ENCODE measurements at places on chromosomes 11 and 22.
A peak's percentile ranks its signal among the peaks of the same experiment; 100 is the strongest.

- no peak for DNase-seq
Measured at GRCh38 chr11:30573951-30574350, 12.2 kb downstream of the MPPED2 start.

- no peak for DNase-seq
Measured at GRCh38 chr11:1771273-1771672, 7.5 kb upstream of the CTSD start.

DNA sequence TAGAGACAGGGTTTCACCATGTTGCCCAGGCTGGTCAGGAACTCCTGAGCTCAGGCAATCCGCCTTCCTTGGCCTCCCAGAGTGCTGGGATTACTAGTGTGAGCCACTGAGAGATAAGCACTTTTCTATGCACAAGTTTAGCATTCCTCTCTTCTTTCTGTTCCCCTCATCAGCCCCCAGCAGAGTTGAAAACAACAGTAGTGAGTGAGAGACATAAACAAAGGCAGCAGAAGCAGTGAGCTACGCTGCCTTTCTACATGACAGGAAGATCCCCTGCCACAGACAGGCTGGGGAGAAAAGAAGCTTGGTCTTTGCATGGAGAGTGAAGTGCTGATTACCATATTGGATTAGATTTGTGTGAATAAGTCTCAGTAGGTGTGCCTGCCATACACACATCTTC, 392.0 kb upstream of the KIRREL3 start:
- no peak for DNase-seq

DNA sequence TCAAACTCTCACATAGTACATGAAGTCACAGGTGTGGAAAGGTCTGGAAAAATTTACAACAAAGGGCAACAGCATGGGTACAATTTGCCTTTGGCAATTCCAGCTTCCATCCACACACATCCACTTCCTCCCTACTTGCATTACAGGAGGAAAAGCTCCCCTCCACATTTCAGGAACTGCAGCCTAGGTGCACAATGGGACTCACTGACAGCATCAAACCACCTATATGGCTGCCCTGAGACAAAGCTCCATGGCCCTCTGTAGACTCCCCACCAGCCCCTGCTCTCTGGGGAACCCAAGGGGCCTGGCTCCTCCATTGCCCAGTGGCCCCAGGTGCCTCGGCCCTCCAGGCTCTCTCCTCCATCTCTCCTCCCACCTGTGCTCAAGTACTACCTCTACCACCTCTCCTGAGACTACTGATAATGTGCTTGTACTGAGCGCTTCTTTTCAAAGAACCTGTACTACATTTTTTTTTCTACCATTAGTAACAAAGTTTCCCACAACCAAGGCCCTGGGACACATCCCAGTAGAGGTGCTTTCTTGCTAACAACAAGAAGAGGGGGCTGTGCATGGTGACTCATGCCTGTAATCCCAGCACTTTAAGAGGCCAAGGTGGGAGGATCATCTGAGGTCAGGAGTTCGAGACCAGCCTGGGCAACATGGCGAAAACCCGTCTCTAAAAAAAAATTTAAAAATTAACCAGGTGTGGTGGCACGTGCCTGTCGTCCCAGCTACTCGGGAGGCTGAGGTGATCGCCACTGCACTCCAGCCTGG, 4.9 kb downstream of the YPEL1 start:
- DNase-seq: no peak

DNA sequence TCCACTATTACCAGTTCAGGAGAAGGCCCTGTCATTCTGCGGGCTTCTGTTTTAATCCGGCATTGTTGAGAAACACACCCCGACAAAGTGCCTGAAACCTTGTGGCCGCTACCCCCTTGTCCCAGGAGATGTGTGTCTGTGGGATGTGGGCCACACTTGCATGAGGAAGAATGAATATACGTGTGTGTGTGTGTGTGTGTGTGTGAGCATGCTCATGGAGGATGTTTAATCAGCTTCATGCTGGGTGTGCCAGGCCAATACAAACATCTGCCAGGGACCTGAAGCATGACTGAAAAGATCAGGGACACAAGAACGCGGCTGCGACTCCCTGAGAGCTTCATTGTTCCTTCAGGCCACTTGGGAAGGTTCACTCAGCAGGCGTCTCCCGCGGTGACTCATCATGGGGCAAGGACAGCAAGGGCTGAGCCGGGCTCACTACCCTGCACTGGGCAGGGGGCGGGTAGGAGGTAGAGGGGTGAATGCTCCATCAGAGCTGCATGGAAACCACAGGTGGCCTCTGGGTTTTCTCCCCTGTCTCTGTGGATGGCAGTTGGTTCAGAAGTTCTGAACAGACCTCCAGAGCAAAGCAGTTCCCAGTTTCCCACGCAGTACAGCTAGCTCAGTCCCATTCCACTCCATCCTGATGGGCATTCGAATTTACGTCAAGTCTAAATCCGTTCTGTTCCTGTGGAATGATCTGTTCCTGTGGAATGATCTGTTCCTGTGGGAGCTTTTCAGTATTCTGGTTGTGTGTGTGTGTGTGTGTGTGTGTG, 7.0 kb upstream of the MALAT1 start:
- DNase-seq: peak; percentile 88

DNA sequence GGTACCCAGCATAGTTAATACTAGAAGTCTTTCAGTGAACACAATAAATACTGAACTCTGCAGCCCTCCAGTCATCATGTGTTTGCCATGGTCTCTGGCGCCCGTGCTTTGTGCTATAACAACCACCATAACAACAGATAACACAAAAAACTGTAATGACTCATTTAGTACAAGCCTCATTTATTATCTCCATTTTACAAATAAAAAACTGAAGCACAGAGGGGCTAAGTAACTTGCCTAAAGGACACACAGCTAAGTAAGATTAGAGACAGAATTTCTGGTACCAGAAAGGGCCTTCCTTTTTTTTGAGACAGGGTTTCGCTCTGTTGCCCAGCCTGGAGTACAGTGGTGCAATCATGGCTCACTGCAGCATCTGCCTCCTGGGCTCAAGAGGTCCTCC, 19.5 kb downstream of the RBFOX2 start:
- no peak for DNase-seq

- no peak for DNase-seq
Measured at GRCh38 chr11:2458321-2458720, 13.5 kb downstream of the KCNQ1 start.

DNA sequence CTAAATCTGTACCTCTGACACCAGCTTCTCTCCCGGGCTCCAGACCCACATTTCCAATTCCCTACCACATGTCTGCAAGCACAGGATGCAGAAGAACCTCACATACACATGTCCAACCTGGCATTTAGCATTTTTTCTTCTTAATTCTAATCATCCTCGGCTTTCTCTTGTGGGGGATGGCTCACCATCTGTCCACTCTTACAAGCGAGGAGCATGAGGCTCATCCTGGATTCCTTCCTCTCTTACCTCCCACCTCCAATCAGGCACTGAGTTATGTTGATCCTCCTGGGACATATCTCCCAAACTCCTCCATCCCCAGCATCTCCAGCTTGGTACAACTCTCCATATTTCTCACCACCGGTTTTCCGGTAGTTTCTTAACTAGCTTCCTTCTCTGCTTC, 149.8 kb upstream of the LARGE1 start:
- DNase-seq: no peak

DNA sequence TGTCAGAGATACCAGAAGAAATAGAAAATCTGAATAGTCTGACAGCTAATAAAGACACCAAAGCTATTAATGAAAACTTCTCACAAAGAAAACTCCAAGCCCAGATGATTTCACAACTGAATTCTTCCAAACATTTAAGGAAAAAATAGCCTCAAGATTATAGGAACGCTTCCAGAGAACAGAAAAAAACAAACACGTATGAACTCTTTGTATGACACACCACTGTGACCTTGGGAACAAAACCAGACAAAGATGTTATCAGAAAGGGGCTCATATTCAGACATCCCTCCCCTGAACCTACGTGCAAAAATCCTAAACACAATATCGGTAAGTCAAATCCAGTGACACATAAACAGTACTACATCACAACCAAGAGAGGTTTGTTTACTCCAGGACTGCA, 23.5 kb downstream of the CERK start:
- DNase-seq: no peak

DNA sequence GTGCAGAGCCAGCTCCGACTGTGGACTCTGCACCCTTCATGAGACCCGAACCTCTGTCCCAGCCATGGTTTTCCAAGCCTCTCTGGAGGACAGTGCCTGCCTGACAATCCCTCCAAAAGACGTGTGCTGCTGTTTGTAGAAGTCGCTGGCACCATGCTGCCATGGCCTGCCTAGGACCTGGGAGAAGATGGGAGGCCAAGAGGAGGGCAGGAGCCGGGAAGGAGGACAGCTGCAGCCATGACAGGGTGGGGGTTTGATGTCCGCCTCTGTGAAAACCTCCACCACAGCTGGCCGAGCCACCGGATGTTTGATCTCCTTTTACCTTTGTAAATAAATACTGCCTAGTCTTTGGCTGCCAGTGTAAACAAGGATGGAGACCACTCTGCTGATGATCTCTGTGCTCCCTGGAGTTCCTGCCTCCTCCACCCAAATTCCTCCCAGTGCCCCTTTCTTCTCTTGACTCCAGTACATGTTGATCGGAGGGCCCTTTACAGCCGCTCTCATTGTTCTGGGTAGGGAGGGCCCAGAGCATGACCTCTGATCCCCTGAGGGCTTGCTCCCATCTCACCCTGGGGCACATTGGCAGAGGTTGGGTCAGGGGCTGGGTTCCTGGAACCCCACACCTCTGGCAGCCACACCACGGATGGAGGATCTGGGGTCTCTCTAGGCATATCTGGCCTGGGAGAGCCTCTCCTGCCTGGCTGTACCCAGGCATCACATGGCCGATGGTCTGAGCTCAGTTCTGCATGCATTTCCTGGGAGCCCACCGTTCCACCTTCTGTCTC, 66.9 kb downstream of the BCR start:
- no peak for DNase-seq

DNA sequence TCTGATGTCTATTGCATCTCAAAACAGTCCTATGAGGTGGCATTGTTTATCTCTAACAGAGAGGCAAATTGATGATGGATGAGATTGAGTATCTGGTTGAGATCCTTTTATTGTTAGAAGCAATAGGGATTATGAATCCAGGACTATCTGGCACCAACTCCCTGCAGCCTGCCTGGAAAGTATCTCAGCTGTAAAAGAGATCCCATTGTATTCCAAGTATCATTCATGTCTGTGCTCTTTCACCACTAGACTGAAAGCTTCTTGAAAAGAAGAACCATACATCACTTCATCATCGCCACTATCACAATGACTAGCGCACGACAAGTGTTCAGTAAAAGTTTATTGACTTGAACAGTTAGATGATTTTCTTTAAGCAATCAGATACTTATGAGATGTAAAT, 41.9 kb upstream of the PCF11 start:
- DNase-seq: no peak

DNA sequence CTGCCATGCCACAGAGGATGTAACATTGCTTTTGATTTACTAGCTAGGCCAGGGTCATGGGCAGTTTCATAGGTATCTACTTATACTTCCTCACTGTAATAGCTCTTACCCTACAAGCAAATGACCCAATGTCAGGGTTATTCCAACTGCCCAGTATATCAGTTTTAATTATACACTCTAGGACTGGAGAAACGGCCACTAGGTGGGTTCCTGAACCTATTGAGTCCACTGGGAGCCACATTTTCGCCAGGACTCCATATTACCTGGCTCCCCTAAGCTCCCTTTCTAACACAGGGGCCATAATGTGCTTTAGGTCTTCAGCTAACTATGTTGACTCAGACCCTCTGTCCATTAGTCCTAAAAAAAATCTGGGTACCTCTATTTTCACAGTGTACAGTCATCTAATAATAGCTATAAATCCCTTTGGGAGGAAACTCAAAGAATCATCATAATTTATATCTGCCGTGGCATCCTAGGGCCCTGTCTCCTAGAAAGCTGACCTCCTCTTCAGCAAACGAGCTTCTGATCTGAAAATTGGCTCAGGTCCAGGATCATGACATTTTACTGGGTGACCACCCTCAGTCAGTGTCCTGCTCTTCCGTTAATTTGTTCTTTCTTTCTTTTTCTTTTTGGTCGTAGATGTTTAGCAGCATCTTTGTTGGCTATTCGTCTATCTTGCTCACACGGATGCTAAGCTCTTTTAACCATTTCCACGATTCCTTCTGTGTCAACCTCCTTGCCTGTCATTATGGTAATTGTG, 244.3 kb downstream of the FAM76B start:
- no peak for DNase-seq

- no peak for DNase-seq
Measured at GRCh38 chr22:38284042-38284402, 11.2 kb upstream of the TMEM184B start.

- DNase-seq: no peak
Measured at GRCh38 chr11:43053638-43054412, 258.0 kb upstream of the API5 start.

GRCh38 chr11:111379602-111380136, 594 bp upstream of the POU2AF1 start:
- no peak for DNase-seq

DNA sequence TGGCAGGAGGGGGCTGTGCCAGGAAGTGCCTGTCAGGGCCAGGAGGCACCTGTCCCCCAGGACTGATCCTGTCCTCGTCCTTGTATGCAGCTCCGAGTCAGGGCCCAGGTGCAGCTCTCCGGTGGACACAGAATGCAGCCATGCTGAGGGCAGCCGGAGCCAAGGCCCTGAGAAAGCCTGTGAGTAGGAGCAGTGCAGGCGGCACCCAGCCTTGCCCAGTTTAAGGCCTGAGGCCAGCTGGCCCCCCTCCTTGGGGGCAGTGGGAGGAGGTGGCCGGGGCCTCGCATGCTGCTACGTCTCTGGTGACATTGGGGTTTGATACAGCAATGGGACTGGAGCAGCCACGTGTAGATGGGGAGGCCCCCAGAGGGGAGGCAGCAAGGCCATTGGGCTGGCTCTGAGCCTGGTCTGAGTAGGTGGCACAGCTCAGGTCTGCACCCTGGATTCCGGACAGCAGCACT, 34.9 kb downstream of the SBF1 start:
- no peak for DNase-seq

DNA sequence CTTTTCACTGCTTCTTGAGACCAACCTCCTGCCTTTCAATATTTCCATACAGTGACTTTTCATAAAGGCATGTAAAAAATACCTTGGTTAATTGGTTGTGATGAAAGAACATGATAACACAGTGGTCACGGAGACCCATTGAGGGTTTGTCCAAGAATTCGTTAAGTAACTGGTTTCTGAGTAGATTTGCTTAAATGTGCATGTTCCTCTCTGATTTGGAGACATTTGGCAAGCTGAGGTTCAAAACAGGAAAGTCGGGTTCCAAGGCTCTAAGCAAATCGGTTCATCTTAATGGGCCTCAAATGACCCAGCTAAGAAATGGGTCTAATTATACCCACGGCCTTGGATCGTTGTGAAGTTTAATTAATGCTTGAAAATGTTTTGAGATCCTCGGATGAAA, 36.9 kb upstream of the CCND1 start:
- DNase-seq: no peak

DNA sequence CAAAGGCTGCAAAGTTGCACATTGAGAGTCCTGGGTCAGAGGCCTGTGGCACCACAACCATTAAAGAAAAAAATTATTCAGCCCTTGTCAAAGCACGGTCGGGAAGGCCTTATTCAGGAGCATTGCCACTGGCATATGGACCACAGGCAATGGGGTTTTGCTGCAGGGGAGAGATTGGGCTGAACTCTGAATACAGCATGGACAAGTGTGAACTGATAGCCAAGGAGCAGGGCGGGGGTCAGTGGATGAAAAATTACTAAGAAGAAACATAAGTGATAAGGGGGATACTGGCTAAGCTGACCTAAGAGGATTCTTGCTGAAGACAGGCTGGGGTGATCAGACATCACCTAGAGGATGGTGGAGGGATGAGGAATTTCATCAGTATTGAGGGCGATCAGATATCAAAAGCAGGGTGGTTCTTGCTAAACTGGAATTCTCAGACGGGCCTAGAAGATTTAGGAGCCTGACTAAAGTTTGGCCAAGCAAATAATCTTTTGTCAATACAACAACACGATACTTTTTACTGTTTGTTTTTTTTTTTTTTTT, 3.3 kb upstream of the DGCR8 start:
- no peak for DNase-seq
